CD8-positive, alpha-beta memory T cell (primary cell): ENCODE measurements at places on chromosomes 1 and 21.

DNA sequence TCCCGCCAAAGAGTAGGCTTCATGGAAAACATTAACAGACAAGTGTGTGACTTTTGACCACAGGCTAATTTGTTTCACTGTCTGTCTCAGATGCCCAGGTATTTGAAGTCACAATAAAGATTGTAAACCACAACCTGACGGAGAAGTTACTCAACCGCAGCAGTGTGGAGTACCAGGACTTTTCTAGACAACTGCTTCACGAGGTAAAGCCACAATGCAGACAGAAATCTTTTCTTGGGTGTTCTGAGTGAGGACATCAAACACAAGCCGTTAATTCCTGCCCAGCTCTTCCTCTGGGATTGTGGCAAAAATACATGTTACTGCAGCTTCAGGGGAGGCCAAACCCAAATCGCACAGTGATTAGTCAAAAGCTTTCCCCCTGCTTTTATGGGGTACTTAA lies 31.0 kb downstream of the UMODL1 start:
- no peak for DNase-seq

DNA sequence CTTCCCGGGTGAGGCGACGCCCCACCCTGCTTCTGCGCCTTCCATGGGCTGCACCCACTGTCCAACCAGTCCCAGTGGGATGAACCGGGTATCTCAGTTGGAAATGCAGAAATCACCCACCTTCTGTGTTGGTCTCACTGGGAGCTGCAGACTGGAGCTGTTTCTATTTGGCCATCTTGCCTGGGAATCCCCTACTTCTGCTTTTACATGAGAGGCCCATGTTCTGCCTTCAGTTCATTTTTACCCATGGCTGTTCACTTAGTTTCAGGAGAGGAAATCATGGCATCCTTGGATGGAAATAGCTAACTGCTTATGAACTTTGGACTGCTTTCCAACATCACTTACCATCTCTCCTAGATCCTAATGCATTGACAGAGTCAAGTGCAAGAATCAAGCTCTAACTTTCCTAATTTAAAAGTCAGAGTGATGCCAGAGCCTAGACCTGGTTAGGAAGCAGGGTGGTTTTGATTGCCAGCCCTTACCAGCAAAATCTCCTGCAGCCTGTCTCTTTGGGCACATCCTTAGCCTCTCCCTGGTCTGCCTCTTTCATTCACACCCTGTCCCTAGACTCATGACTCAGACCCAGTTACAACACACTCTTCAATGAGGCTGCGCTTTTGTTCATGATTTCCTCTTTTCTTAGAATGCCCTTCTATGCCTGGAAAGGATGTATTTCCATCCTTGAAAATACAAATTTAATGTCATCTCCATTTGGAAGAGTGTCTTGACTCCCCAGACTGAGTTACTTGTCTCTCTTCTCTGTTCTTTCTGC lies 137.2 kb downstream of the KCTD3 start:
- DNase-seq: no peak

- DNase-seq: no peak
These were observed 33.1 kb downstream of the ZNF684 start for GRCh38 chr1:40564506-40564905.

DNA sequence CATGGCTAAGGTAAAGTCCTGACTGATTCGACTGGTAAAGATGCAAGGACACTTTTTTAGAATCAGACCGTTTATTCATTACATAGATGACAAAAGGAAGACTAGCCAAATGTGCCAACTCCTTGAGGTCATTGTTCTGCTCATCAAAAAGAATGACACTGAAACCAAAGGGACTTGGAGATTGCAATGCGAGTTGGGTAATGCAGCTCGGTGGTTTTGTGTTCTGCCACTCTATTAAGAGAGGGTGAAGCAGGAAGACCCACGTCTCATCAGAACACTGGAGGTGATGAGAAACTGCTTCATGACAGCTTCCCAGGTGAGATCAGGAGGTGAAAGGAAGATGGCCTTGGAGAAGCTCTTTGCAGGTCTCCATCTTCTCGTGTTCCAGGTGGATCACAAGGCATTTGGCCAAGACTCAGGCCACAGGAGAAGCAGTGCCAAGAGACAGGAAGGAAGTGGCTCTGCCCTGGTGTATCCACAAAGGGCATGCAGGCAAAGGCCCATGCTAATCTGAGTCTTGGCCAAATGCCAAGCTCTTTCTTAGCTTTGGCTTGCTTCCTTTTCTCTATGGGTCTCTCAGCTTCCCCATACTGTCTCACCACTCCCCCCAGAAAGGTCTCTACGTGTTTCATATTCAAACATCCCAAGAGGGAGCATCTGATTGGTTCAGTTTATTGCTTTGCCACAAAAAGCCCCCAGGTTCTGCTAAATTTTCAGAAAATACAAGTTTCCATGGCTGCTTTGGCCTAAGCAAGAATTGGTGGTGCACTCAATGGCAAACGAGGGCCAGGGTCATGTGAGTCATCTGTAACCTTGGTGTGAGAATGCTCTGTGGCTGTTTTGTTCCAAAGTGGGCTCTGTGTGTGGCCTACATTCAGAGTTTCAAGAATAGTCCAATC lies 5.7 kb upstream of the CCT8 start:
- peak; percentile 52 for DNase-seq

- no peak for DNase-seq
These were observed 737 bp upstream of the SMAP2 start for GRCh38 chr1:40372658-40373322.

GRCh38 chr1:240912821-240913220 lies 300.9 kb upstream of the GREM2 start:
- no peak for DNase-seq

GRCh38 chr1:228992907-228993535 lies 257.7 kb downstream of the RHOU start:
- no peak for DNase-seq

GRCh38 chr21:39373634-39374033 lies 24.7 kb upstream of the HMGN1 start:
- DNase-seq: no peak

DNA sequence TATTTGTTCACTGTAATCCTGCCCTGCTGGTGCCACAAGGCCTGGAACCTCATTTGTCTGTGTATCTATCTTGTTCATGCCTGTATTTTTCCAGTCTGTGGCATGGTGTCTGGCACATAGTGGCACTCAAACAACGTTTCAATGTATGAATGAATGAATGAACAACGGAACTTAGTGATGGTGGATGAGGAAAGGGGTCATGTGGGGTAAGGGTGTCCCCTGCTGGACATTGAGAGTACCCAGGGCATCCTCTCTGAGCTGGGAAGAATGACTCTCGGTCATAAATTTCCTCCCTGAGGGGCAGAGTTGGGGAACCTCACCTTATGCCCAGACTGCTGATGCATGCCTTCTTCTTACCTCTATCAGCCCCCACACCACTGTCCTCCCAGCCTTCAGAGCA lies 18.9 kb upstream of the ZNF683 start:
- no peak for DNase-seq

GRCh38 chr1:104760017-104760416 lies 1010.3 kb downstream of the AMY1C start:
- no peak for DNase-seq

DNA sequence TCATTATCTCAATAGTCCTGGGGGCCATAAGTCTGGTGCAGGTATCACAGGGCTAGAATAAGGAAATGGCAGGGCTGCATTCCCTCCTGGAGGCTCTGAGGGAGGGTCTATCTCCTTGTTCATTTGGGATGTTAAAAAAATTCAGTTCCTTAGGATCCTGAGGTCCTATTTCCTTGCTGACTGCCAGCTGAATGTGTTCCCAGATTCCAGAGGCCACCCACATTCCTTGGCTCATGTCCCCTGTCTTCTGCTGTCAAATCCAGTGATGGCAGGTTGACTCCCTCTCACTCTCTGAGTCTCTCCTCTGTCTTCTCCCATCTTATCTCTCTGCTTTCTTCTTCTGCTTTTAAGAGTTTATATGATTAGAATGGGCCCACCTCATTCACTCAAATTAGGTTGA lies 400.6 kb downstream of the PTPRU start:
- DNase-seq: no peak

DNA sequence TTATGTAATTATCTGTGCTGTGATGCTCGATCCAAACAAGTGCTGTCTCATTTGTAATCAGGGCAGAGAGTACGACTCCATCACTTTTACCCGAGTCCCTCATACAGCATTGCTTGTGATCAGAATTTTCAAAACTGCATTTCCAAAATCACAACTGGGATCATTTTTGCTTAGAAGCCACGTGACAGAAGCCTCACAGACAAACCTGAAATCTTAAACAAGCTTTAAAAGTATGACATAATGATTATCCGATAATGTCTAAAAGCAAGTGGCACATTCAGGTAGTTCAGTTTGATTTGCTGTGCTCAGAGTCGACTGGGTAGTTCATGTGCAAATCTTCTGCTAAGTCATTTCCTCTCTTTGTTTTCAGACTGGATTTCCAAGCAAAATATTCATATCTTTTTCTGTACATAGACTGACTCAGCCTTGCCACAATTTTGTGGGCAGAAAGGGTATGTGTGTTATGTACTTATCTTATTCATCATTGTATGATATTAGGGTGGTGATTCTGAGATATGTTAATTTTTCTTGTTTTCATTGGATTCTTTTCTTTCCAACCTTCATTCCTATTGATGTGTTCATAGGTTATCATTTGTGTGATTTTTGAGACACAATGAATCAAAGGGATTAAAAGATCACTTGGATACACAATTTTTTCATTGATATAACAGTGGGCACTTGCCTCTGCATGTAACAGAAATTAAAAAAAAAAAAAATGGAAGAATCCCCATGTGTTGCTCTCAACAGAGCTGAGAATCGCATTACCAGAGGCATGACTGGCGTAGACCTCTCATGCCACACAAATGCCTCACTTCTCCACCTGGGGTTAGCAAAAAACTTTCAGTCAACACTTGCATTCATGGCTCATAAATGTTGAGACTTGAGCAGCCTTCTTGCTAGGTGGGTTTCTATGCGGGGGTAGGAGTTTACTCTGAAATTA lies 355.7 kb downstream of the LTN1 start:
- no peak for DNase-seq

GRCh38 chr1:22207511-22208267 lies 64.8 kb upstream of the WNT4 start:
- no peak for DNase-seq

GRCh38 chr1:212107481-212107880 lies 71.9 kb downstream of the DTL start:
- peak; percentile 8 for DNase-seq

DNA sequence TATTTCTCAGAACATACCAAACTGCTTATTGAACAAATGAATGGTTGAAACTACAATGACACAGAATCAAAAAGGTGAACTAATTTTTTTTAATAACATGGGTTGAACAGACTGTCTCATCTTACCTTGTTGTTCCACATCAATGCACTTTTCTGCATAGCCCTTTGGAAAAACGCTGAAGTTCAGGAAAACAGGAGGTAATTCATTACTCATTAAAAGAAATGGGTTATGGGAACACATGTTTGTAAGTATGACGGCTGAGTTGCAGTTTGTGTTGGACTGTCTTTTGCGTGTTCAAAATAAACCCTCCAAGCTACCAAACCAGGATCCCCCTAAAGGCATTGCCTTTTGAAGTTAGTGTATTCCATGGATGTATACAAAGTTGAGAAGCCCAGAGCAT lies 514.9 kb upstream of the PKN2 start:
- DNase-seq: no peak

GRCh38 chr1:33328817-33329216 lies 7.9 kb upstream of the A3GALT2 start:
- no peak for DNase-seq

DNA sequence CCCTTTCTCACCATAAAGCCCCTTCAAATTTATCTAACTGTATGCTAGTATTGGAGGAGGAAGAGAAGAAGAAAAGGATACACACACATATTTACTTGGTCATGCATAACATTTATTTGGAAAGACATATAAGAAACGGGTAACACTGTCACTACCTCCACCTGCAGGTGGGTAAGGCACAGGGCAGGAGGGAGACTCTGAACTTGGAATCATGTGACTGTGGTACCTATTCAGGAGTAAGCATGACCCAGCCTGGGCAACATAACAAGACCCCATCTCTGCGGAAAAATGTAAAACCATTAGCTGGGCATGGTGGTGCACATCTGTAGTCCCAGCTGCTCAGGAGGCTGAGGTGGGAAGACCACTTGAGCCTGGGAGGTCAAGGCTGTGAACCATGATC lies 1.4 kb upstream of the PADI6 start:
- DNase-seq: no peak

GRCh38 chr1:214277704-214278635 lies 3.0 kb upstream of the SMYD2 start:
- no peak for DNase-seq

DNA sequence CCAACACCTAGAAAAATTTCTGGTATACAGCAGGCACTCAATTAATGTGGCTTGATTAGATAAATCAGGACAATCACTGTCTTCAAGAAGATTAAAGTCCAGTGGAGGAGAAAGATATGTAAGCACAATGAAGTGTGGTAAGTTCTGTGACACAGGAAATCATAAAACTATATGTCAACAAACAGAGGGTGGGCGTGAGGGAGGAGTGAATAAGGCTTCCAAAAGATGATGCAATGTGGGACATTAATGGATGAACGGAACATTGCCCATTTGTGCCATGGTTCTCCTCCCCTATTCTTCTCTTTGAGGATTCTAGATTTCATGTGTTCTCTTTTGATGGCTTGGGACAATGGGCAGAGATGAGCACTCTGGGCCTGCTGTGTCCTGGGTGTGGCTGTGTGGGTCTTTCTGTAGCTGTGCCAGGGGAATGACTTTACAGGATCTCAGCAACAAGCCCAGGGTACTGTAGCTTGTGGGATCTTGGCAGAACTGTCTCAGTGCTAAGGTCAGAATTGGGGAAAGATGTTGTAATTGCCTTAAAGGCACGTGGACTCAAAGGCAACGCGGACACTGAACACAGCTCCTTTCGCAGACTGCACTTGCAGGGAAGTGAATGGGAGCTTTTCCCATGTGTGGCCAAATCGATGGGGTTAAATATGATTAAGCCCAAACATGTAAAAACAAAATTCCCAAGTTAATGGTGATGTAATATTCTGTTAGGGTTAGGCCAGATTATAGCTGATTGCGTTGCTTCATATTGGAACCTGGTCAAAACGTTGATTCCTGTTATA lies 366.9 kb downstream of the TGFB2 start:
- DNase-seq: no peak

DNA sequence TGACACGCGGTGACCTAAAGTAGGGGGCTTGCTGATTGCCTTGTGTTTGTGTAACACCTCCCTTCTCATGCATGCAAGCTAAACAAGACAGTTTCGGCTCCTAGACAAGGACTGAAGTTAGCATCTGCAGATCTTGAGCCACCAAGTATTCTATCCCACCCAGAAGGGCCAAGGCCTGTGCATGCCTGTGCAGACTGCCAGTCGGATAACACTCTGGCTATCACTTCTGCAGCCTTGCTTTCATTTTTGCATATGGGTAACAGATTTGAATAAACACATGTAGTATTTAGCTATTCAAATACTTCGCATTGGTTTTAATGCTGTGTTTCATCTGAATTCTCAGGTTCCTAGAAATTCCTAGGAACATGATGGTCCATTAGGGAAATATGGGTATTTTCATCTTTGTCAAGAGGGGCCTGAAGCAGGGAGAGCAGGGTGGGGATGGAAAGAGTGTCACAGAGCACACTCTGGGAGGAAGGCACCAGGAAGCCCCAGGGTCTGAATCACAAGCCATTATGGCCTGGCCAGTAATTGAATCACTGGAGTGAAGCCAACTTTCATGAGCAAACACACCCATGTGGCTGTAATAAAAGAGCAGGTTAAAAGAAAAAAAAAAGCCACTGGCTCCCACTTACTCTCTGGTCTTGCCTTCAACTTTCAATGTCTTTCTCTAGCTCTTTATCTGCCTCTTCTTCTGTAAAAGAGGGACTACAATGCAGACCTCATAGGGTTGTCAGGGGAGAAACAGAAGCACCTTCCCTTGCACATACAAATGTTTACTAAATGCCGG lies 28.3 kb downstream of the GADD45A start:
- no peak for DNase-seq

- DNase-seq: no peak
These were observed 407.8 kb downstream of the DUSP10 start for GRCh38 chr1:221334062-221334461.
